ENCODE measurements at places on chromosomes 7 and 10. TPM values are rescaled to one million over a fixed set of nuclear protein-coding genes. Genes with fewer than 3 reads are reported as not detected.

Gene KCP
- total RNA-seq = 0.15 TPM

Gene CYP3A5
- total RNA-seq = 2.2 TPM

Gene KIF11
- total RNA-seq = 37.9 TPM

Gene TMEM178B
- total RNA-seq = 1.3 TPM

Gene ING3
- total RNA-seq = 4.9 TPM

Gene NEUROD6
- not detected for total RNA-seq

Gene PDZD8
- total RNA-seq = 34.2 TPM

Gene CHPF2
- total RNA-seq = 46.3 TPM

Gene VPS37D
- 4.8 TPM for total RNA-seq

Gene MIOS
- 16.5 TPM for total RNA-seq

Gene ZNF398
- 9.0 TPM for total RNA-seq

Gene PARD3
- total RNA-seq = 57.2 TPM

Gene CALN1
- total RNA-seq = not detected

Gene ARID5B
- 1.6 TPM for total RNA-seq

Gene TMEM243
- 27.1 TPM for total RNA-seq

Gene OR9A2
- not detected for total RNA-seq

Gene MMD2
- total RNA-seq = not detected

Gene FAM241B
- total RNA-seq = 15.6 TPM

Gene PNLIPRP1
- total RNA-seq = not detected

Gene BUD31
- total RNA-seq = 139 TPM

Gene GRID2IP
- total RNA-seq = not detected

Gene TMEM140
- 1.0 TPM for total RNA-seq

Gene SPACDR
- 0.86 TPM for total RNA-seq

Gene C7orf57
- 0.31 TPM for total RNA-seq

Gene DPP6
- not detected for total RNA-seq

Gene LAMB1
- total RNA-seq = 138 TPM

Gene AOAH
- total RNA-seq = 0.15 TPM

Gene SPDYE9
- total RNA-seq = not detected

Gene SLC26A3
- not detected for total RNA-seq

Gene EBF3
- 0.10 TPM for total RNA-seq

Gene LBX1
- not detected for total RNA-seq

Gene KNDC1
- 1.4 TPM for total RNA-seq

Gene POP7
- total RNA-seq = 89.5 TPM

Gene AKR1D1
- not detected for total RNA-seq

Gene PPP1R17
- total RNA-seq = not detected

Gene ELFN1
- total RNA-seq = 0.37 TPM

Gene TSPAN12
- 0.79 TPM for total RNA-seq

Gene ASB4
- total RNA-seq = 0.26 TPM

Gene FKBP6
- not detected for total RNA-seq

Gene C7orf33
- not detected for total RNA-seq

Gene GARIN1A
- total RNA-seq = 0.38 TPM

Gene FFAR4
- 0.08 TPM for total RNA-seq

Gene GHRHR
- not detected for total RNA-seq

Gene WEE2
- total RNA-seq = not detected

Gene OPALIN
- not detected for total RNA-seq

Gene HTR5A
- not detected for total RNA-seq

Gene ZMIZ2
- total RNA-seq = 31.6 TPM
